ENCODE measurements at places on chromosomes 1 and 21. TPM values are rescaled to one million over a fixed set of nuclear protein-coding genes. Genes with fewer than 3 reads are reported as not detected.

DNA sequence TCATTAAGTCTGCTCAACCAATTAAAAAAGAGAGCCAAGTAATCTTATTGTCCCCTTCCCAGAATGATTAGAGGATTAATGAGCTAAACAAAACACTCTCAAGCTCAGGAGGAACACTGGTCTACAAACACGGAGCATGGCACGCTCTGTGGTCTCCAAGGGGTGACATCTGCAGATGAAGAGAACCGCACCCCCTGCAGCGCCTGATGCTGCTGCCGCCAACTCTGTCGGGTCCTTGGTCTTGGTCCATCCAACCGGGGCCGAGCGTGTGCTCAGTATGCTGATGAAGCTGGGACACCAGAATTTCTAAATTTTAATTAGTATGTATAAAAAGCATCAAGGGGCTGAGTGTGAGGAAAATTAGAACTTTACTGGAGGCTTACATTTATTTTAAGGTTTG, 82.7 kb downstream of the LPAR3 start:
- peaks cover 10% of the 10 kb centered on the region for H3K27me3 ChIP-seq
- no peak overlapping the region for H3K27ac ChIP-seq
- H3K36me3 ChIP-seq = no peaks in the 10 kb centered on the region
- no peak overlapping the region for H3K4me3 ChIP-seq

GRCh38 chr1:2290171-2290578, 62.1 kb downstream of the SKI start:
- peaks cover 26% of the 10 kb centered on the region for H3K4me1 ChIP-seq
- no peak overlapping the region for H3K4me3 ChIP-seq
- DNase-seq = no peak
- no peak overlapping the region for H3K27ac ChIP-seq
- no peaks in the 10 kb centered on the region for H3K27me3 ChIP-seq
- no peaks in the 10 kb centered on the region for H3K36me3 ChIP-seq

DNA sequence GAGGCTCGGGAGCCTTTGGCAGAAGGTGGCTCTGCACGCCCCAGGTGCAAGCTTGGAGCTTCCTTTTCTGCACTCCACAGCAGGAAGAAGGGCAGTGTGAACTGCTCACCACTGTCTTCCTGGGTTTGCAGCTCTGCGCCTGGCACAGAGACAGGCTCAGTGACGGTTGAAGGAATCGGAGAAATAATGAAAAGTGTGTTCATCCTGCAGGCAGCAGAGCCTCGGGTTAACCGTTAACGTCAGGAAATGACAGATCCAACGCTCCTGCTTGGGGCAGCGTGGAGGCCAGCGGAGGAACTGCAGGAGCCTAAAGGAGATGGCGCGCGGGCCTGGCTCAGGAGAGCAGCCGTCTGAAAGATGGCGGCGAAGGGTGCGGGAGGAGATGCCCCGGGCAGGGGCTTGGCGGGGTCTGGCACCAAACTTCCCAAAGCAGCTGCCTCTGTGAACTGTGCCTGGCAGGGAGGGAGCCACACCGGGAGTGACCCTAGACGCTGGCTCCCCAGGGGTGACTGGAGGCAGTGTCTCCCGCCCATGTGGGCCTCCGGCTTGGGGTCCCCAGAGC, 10.9 kb upstream of the SAMD11 start:
- H3K27ac ChIP-seq = no peak overlapping the region
- peaks cover 62% of the 10 kb centered on the region for H3K27me3 ChIP-seq
- no peaks in the 10 kb centered on the region for H3K4me1 ChIP-seq
- H3K4me3 ChIP-seq = peak overlapping the region; percentile 14
- H3K36me3 ChIP-seq = no peaks in the 10 kb centered on the region
- DNase-seq = no peak

C1orf210 gene
- total RNA-seq = not detected

TNFRSF1B gene
- 3.1 TPM for total RNA-seq

FCER1G gene
- total RNA-seq = 1.6 TPM

DNA sequence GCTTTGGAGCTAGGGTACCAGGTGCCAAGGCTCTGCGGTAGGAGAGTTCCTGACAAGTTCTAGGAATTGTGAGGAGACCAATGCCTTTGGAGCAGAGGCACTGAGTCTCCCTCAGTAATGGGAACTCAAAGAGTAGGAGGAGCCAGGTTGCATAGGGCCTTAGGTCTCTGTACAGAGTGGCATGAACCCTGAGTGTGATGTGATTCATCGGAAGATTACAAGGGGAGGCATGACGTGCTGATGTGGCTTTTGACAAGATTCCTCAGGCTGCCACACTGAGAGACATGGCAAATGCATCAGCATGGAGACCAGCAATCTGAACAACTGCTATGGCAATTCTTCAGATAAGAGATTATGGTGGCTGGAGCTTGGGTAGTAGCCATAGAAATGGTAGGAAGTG, 94.6 kb upstream of the SLC44A3 start:
- H3K27ac ChIP-seq = no peak overlapping the region
- no peak for DNase-seq
- H3K4me1 ChIP-seq = no peaks in the 10 kb centered on the region

HORMAD1 gene
- not detected for total RNA-seq
